Motor neuron (in vitro differentiated cells): ENCODE measurements at places on chromosomes 5 and 9. TPM values are rescaled to one million over a fixed set of nuclear protein-coding genes. Genes with fewer than 3 reads are reported as not detected.

- no peak for ATAC-seq
Observed at GRCh38 chr5:60535198-60535597, 164.8 kb downstream of the DEPDC1B start.

DNA sequence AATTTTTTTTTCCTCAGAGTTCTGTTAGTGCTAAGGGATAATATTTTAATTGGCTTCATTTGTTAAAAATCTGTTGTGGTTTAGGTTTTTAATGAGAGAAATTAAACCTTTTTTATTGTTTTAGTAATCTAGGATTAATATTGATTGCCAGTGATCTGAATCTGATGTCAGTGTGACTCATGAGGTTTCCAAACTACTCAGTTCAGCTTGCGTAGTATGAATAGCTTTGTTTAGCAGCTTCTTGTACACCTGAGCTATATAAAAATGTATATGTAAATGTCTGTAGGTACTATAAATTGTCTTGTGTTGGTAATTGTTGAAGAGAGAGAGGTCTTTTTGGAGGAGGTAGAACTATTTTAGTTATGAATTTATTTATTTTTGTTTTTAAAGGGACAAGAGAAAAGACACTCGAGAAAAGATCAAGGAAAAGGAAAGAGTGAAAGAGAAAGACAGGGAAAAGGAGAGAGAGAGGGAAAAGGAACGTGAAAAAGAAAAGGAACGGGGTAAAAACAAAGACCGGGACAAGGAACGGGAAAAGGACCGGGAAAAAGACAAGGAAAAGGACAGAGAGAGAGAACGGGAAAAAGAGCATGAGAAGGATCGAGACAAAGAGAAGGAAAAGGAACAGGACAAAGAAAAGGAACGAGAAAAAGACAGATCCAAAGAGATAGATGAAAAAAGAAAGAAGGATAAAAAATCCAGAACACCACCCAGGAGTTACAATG, 26.3 kb downstream of the SREK1 start:
- no peak for ATAC-seq

Gene ZNF366
- total RNA-seq, result 0.13 TPM in 1 of 2 replicates, not detected in the other

Gene DNM1
- total RNA-seq, result 33.1 and 54.3 TPM in 2 replicates

Gene DOK3
- total RNA-seq, result 3.9 and 4.1 TPM in 2 replicates
